ENCODE measurements at places on chromosomes 3 and 15.

- DNase-seq, result no peak
Observed at GRCh38 chr3:183370391-183370790, 58.0 kb downstream of the MCF2L2 start.

GRCh38 chr3:128222796-128223385 is 69.6 kb downstream of the EEFSEC start:
- DNase-seq, result no peak

DNA sequence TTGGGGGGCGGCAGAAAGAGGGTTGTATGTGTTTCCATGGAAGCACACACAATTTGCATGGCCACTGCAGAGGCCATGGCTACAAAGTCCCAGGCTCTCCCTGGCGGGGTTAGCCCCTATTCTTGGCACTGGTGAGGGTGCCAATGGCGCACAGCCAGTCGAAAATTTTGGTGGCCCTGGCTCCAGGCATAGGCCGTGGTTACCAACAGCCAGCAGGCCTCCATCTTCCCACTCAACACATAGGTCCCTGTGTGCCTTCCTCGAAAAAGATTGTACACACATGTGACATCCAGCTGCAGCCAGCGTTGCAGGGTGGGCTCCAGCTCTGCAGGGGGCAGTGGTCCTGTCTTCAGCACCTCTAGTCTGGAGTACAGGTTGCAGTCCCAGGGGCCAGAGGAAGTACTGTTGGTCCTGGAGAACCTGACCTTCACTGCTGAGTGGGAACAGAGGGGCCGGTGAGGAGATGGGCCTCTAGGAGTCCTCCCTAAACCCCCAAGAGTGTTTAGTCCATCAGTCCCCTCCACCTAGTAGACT is 7.1 kb downstream of the P4HTM start:
- no peak for DNase-seq

GRCh38 chr3:139687431-139687830 is 9.7 kb upstream of the NMNAT3 start:
- DNase-seq, result no peak

GRCh38 chr15:61227950-61228936 is 859 bp downstream of the RORA start:
- no peak for DNase-seq

Data from retinal pigment epithelial cell (primary cell).